Cortex of kidney (tissue), 1 donor: ENCODE measurements at places on chromosomes 12 and 14.

- DNase-seq = no peak
Observed at GRCh38 chr14:100655741-100656085, 68.5 kb upstream of the BEGAIN start.

GRCh38 chr14:99975190-99975589, 90.0 kb upstream of the EVL start:
- DNase-seq = no peak

GRCh38 chr12:6845395-6845794, 4.7 kb downstream of the GNB3 start:
- no peak for DNase-seq

- DNase-seq = no peak
Observed at GRCh38 chr14:61416591-61416990, 95.2 kb downstream of the PRKCH start.

GRCh38 chr12:27645671-27646070, 50.6 kb upstream of the REP15 start:
- DNase-seq = no peak

DNA sequence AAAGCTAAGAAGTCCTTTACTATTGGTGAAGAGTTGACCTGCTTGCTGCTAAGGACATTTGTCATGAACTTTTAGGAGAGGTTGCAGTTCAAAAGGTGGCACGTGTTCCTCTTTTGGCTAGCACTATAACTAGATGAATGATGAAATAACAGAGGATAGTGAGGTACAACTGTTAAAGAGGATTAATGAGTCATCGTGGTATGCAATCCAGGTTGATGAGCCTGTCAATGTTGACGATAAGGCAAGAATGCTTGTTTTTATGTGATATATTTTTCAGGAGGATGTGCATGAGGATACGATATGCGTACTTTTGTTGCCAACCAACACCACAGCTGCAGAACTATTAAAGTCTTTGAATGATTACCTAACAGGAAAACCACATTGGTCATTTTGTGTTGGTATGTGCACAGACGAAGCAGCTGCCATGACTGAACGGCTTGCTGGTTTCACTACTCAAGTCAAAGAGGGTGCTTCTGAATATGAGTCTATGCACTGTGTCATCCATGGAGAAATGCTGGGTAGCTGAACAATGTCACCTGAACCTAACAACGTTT, 10.6 kb downstream of the CEP128 start:
- DNase-seq = no peak

DNA sequence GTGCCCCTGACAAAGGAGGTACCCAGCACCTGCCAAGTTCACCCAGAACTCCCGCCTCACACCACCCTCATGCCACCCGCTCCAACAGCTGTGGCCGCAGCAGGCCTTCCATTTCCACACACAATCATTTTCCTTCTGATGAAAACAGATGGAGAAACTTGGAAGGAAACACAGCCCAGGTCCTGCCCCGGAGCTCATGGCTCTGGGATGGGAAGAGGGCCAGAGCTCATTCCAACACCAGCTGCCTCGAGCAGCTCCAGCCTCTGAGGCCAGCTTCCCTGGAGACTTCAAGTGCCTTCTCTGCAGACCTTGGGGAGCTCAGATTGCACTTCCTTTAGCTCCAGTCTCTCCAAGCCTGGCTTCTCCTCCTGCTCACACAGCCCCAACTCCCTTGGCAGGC, 55.1 kb upstream of the CMKLR1 start:
- DNase-seq = no peak

DNA sequence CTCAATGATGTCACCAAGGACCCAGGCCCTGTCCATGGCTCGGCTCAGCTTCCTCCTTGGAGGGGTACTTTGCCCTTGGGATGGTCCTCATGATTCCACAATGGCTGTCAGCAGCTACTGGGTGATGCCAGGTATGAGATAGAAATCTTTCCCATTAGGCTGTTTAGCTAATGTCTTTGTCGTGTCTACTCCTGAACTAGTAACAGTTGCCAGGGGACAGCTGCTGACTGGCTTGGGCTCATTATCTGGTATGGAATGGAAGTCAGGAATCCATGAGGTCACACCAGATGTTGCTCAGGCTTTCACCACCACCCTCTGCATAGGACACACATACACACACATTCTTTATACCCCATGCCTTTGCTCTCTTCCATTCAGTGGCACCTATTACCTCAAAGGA, 9.2 kb downstream of the PRPH start:
- no peak for DNase-seq

DNA sequence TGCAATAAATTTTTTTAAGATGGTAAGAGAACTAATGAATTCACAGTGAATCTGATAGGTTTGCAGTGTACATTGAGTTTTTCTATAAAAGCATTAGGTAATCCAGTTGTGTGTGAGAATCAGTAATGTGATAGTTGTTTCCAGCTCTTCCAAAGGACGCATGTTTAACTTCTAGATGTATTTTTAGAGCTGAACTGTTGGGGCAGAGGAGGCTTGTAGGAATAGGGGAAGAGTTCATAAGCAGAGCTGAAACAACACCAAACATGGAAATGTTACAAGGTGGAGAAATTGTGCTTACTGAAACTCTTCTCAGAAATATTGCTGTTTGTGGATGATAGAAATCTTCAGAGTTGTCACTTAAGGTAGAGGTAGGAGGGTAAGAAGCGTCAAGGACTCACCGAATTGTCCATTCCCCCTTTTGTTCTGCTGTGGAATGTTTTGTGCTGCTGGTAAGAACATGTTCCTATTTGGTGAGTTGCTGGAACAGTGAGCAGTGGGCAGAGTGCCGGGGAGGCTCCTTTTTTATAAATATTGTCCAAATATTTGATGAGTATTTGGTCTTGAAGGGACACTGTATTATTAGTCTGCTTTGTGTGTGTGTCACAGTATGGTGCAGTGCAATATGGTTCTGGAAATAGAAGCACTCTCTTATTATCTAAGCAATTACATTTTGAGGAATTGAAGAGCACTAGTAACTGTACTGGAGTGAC, 76.7 kb downstream of the ANO6 start:
- DNase-seq = no peak

DNA sequence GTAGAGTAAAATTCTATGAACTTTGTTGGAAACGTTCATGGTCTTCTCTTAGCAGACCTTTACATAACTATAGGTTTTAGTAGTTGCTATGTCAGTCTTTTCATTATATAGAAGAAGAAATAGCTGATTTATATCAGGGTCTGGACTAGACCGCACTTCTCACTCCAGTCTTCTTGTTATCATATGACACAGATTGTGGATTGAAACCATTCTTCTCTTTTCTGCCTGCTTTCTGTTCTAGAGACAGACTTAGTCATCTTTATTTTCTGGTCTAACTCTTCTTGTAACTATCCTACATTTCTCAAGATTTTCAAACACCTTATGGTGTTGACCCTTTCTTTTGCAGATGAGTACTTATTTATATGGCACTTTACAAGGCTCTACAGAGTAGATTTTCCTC, 55.7 kb downstream of the PCNX1 start:
- DNase-seq = no peak
